ENCODE measurements at places on chromosomes 3 and 15. TPM values are rescaled to one million over a fixed set of nuclear protein-coding genes. Genes with fewer than 3 reads are reported as not detected.

Gene OIP5
- total RNA-seq, result 15.0 TPM

Gene ZNF80
- not detected for total RNA-seq

Gene DLEC1
- total RNA-seq, result 0.05 TPM

Gene MKRN3
- total RNA-seq, result 2.8 TPM

Gene ASB7
- total RNA-seq, result 11.6 TPM

Gene DAPK2
- 4.2 TPM for total RNA-seq

Gene MYH15
- total RNA-seq, result 0.18 TPM

Gene TMEM158
- 15.3 TPM for total RNA-seq

Gene CCDC54
- total RNA-seq, result not detected

Gene ACTR8
- total RNA-seq, result 17.5 TPM

All from A549 treated with CORT108297 at 1 μM for 4 hours (cell line).